Left lung (tissue), 14 donors: ENCODE measurements at places on chromosomes 6 and 20.

- DNase-seq = no peak
Measured at GRCh38 chr6:35295521-35296315, 1.9 kb upstream of the DEF6 start.

GRCh38 chr20:50095476-50096078 lies 17.4 kb downstream of the UBE2V1 start:
- no peak for DNase-seq

- no peak for DNase-seq
Measured at GRCh38 chr6:74410630-74411029, 714.6 kb downstream of the CD109 start.

- no peak for DNase-seq
Measured at GRCh38 chr6:157488716-157489118, 107.7 kb downstream of the ZDHHC14 start.
